ENCODE measurements at places on chromosomes 2 and 18. TPM values are rescaled to one million over a fixed set of nuclear protein-coding genes. Genes with fewer than 3 reads are reported as not detected.

DNA sequence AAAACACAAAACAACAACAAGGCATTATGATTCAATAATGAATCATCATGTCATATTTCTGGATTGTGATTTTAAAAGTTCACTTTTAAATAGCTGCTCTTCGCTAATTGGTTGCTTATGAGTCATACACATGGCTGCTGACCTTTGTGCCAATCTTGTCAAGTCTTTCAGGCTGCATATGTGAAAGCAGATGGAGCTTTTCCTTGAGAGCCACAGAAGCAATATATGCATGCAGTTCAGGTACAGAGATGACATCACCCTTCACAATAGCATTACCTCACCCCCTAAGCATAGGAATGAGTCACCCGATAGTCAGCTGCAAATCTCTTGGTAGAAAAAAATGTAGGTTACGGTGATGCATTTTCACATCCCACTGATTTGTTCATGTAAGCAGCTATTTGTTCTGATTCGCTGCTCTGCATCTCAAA is 27.2 kb downstream of the EIF2AK3 start:
- H3K4me1 ChIP-seq, result peaks cover 49% of the 10 kb centered on the region
- H3K27ac ChIP-seq, result peak overlapping the region; percentile 64
- H3K4me3 ChIP-seq, result no peak overlapping the region
- H3K36me3 ChIP-seq, result peaks cover 12% of the 10 kb centered on the region
- H3K27me3 ChIP-seq, result no peaks in the 10 kb centered on the region

DNA sequence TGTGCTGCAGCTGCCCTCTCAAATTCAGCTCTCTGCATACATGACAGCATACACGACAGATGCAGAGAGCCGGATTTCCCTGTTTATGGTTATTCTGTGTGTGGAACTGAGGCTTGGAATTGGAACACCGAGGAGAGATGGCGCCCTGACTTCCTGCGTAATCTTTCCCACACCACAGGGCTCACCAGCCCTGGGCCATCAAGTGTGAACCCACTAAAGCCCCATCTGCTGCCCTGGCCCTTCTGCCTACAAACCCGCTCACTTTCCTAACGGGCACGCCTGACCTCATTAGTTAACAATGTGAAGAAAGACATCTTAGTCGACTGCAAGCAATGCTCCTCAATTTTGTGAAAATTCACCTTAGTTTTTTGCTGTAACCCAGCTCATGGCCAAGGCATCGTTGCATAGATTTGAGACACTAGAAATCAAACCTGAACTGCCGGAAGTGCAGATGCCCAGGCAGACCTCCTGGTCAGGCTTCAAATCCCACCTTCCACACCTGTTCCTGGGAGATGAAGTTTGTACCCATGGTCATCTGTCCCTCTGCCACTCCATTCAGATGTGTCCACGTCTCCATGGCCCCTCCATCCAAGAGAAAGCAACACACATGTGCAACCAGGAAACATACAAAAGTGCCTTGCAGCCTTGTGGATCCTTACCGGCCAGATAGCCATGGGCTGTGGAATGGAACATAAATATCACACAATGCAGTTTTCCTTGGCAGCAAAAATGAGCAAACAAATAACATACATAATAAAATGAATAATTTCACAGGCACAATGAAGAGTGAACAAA is 5.0 kb upstream of the CIDEA start:
- H3K4me3 ChIP-seq, result no peak overlapping the region
- DNase-seq, result no peak
- no peaks in the 10 kb centered on the region for H3K36me3 ChIP-seq
- H3K27ac ChIP-seq, result no peak overlapping the region

DNA sequence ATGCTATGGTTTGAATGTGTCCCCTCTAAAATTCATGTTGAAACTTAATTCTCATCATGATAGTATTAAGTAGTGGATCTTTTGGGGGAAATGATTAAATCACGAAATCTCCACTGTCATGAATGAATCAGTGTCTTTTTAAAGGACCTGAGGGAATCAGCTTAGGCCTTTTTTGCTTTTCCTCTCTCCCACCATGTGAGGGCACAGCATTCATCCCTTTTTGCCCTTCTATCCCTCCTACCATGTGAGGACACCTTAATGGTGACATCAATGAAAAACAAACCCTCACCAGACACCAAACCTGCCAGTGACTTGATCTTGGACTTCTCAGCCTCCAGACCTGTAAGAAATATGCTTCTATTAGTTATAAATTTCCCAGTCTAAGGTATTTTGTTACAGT is 247.1 kb upstream of the UBE2E3 start:
- H3K4me1 ChIP-seq, result no peaks in the 10 kb centered on the region
- H3K36me3 ChIP-seq, result no peaks in the 10 kb centered on the region
- peaks cover 2% of the 10 kb centered on the region for H3K27me3 ChIP-seq
- H3K27ac ChIP-seq, result no peak overlapping the region

GRCh38 chr2:117835990-117836760 is 21.7 kb downstream of the DDX18 start:
- peak; percentile 23 for DNase-seq
- peak overlapping the region; percentile 53 for H3K4me3 ChIP-seq
- peaks cover 18% of the 10 kb centered on the region for H3K36me3 ChIP-seq
- H3K27me3 ChIP-seq, result no peaks in the 10 kb centered on the region
- no peak overlapping the region for H3K27ac ChIP-seq
- H3K4me1 ChIP-seq, result no peaks in the 10 kb centered on the region

- no peak overlapping the region for H3K27ac ChIP-seq
- DNase-seq, result no peak
- H3K4me3 ChIP-seq, result no peak overlapping the region
- peaks cover 35% of the 10 kb centered on the region for H3K27me3 ChIP-seq
- H3K36me3 ChIP-seq, result no peaks in the 10 kb centered on the region
Observed at GRCh38 chr2:60533101-60534051, 20.1 kb downstream of the BCL11A start.

DNA sequence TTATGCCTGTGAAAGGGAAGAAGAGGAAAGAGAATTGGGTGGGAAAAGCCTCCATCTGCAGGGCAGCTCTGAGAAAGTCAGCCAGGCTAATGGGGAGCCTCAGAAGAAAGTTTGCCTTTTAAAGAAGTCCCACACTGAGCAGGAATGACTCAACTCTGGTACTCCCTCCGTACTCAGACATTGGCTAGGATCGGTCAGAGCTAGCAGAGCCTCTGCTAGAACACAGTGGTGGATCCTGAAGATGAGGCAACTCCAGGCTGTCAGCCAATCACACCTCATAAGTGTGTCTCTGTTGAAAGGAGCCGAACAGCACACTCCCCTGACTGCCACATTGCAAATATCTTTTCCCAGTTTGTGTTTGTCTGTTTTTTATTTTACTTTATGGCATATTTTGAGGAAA is 96.9 kb downstream of the HNRNPLL start:
- no peaks in the 10 kb centered on the region for H3K36me3 ChIP-seq
- H3K27ac ChIP-seq, result no peak overlapping the region
- no peak for DNase-seq
- H3K27me3 ChIP-seq, result peaks cover 6% of the 10 kb centered on the region
- no peak overlapping the region for H3K4me3 ChIP-seq
- H3K4me1 ChIP-seq, result peaks cover 19% of the 10 kb centered on the region

GRCh38 chr2:214103276-214104001 is 307.4 kb upstream of the VWC2L start:
- H3K4me3 ChIP-seq, result no peak overlapping the region
- DNase-seq, result no peak
- H3K27me3 ChIP-seq, result no peaks in the 10 kb centered on the region
- H3K36me3 ChIP-seq, result no peaks in the 10 kb centered on the region

DNA sequence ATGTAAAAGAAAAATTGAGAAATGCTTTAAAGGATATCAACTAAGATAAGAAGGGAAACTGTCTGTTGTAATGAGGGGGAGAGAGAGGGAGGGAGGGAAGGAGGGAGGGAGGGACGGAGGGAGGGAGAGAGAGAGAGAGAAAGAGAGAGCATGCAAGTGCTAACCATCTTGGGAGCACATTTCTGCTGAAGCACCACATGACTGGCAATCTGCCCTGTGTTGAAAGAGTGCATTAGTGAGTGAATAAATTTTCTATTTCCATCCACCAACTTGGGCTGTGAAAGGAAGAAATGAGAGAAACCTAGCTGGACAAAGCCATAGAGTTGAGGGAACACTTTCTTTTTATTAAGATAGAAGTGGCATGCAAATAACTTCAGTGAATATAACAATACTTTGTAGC is 110.7 kb downstream of the TMX3 start:
- peaks cover 2% of the 10 kb centered on the region for H3K27me3 ChIP-seq
- no peaks in the 10 kb centered on the region for H3K36me3 ChIP-seq

DNA sequence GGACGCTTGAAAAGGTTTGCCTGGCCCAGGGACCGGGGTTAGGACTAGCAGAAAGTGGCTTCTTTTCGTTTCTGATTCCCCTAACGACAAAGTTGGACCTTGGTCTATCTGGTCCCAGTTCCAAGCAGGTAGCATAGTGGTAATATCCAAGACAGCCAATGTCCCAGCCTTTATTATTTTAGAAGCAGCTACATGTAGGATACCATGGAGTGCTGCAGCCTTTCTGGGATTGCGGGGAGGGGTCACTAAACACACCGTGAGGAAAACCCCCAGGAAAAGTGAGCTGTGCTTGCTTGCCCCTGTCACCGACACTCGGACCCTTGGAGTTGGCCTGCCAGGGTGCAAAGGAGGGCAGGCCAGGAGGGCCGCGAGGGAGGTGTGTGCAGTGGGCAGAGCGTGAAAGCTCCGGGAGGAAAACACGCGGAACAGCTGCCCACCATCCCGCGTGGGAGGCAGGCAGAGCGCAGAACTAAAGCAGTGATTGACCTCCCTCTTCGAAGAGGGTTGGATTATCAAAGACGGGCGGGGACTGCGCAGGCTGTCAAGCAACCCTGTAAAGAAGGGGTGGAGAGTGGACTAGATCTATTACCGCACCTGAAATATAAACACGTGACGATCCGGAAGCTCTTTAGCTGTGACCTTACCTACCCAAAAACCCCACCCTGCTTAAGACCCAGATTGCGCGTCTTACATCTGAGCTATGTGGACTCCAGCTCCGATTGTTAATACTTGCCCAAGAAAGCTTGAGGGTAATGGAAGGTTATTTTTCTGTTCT is 624 bp upstream of the MAP4K3 start:
- H3K27ac ChIP-seq, result peak overlapping the region; percentile 10
- H3K4me3 ChIP-seq, result peak overlapping the region; percentile 96
- peaks cover 44% of the 10 kb centered on the region for H3K4me1 ChIP-seq
- H3K36me3 ChIP-seq, result peaks cover 12% of the 10 kb centered on the region
- peak; percentile 15 for DNase-seq

- H3K36me3 ChIP-seq, result no peaks in the 10 kb centered on the region
- no peak overlapping the region for H3K27ac ChIP-seq
- no peaks in the 10 kb centered on the region for H3K4me1 ChIP-seq
- no peak overlapping the region for H3K4me3 ChIP-seq
- DNase-seq, result no peak
Observed at GRCh38 chr2:145007093-145007959, 487.4 kb upstream of the ZEB2 start.

DNA sequence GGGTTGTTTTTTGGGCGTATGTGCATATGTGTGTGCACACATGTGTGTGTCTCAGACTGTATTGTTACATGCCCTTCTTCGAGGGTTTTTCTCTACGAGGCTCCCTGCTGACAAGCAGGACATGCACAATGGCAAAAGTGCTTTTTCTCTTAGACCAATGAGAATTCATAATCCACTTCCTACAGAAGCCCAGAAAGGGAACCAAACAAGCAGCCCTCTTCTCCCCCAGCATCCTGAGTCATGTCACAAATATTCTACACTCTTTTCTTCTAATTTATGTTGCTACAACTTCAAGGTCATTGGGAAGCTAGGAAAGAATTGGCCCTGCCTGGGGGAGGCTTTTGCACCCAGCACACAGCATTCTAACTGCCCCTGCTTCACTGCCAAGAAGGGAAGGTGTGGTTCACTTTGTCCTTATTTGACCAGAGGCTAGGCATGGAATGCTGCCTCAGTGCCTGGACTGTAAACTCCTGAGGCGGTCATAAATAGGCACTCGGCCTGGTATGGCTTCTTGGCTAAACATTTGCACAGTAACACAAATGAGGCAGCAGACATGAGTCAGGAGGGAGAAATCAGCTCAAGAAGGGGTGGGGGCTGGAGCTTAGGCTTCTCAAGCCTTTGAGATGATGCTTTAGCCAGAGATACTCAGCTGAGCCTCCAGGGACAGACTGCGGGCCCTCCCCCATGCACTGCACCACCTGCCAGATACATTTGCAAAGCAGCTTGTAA is 92.7 kb upstream of the KLF7 start:
- no peak overlapping the region for H3K27ac ChIP-seq
- H3K4me3 ChIP-seq, result no peak overlapping the region
- peaks cover 9% of the 10 kb centered on the region for H3K4me1 ChIP-seq
- peaks cover 2% of the 10 kb centered on the region for H3K27me3 ChIP-seq

DNA sequence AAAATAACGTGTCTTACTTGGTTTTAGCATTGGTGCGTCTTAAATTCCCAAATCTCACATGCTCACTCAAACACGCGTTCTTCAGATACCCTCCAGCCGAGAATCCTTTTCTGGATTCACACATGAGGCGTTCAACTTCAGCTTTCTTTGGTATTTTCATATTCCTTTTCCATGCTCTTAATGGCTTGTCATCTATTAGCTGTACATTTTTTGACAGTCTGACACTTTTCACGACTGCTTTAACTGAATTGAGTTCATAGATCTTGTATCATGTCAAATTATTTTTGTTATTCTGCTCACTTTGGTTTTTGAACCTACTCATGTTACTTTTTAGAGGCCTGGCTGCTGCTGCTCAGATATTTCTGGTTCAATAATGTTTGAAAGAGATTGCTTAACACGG is 59.0 kb downstream of the INPP5D start:
- H3K4me3 ChIP-seq, result no peak overlapping the region
- no peak for DNase-seq
- H3K4me1 ChIP-seq, result peaks cover 48% of the 10 kb centered on the region
- no peak overlapping the region for H3K27ac ChIP-seq
- H3K36me3 ChIP-seq, result peaks cover 39% of the 10 kb centered on the region

- no peak for DNase-seq
- H3K27me3 ChIP-seq, result no peaks in the 10 kb centered on the region
- H3K36me3 ChIP-seq, result peaks cover 26% of the 10 kb centered on the region
- H3K27ac ChIP-seq, result peak overlapping the region; percentile 64
Observed at GRCh38 chr2:168165985-168166901, 81.2 kb downstream of the STK39 start.

GRCh38 chr2:46135228-46135855 is 161.9 kb upstream of the EPAS1 start:
- DNase-seq, result no peak
- H3K4me3 ChIP-seq, result no peak overlapping the region
- no peak overlapping the region for H3K27ac ChIP-seq
- H3K27me3 ChIP-seq, result no peaks in the 10 kb centered on the region
- H3K36me3 ChIP-seq, result no peaks in the 10 kb centered on the region
- H3K4me1 ChIP-seq, result no peaks in the 10 kb centered on the region

GRCh38 chr2:120140866-120141265 is 82.3 kb downstream of the TMEM185B start:
- peaks cover 3% of the 10 kb centered on the region for H3K27me3 ChIP-seq
- H3K4me3 ChIP-seq, result no peak overlapping the region
- DNase-seq, result no peak
- H3K4me1 ChIP-seq, result no peaks in the 10 kb centered on the region
- H3K27ac ChIP-seq, result no peak overlapping the region

- no peak overlapping the region for H3K4me3 ChIP-seq
- H3K27me3 ChIP-seq, result peaks cover under 1% of the 10 kb centered on the region
- H3K27ac ChIP-seq, result no peak overlapping the region
- no peaks in the 10 kb centered on the region for H3K36me3 ChIP-seq
- no peaks in the 10 kb centered on the region for H3K4me1 ChIP-seq
Observed at GRCh38 chr2:85447222-85447585, 28.7 kb downstream of the SH2D6 start.

PECR gene
- total RNA-seq, result 17.6 TPM

POTEI gene
- not detected for total RNA-seq

RAB6D gene
- total RNA-seq, result not detected

SLC9A4 gene
- total RNA-seq, result not detected

SEC11C gene
- total RNA-seq, result 147 TPM

SCYGR1 gene
- not detected for total RNA-seq

LYPD1 gene
- not detected for total RNA-seq

TLX2 gene
- 1.2 TPM for total RNA-seq

SETBP1 gene
- 36.2 TPM for total RNA-seq

ZBTB7C gene
- total RNA-seq, result 1.4 TPM

SPDYA gene
- 1.1 TPM for total RNA-seq
